ENCODE measurements at places on chromosomes 1 and 21.

DNA sequence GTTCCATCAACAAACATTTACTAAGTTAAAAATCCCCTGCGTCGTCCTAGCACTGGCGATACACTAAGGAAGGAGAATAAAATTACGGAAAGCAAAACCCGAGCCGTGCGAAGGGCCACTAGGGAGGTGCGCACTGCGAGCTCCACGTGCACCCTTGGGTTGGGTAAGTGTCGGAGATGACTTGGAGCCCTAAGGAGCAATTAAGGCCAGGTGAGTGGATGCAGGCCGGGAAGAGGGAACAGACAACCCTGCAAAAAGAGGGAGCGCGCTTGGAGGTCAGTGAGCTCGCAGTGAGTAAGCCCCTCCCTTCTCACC lies 704 bp downstream of the WDR4 start:
- peaks cover 21% of the 10 kb centered on the region for H3K36me3 ChIP-seq
- H3K27me3 ChIP-seq = no peaks in the 10 kb centered on the region
- peaks cover 15% of the 10 kb centered on the region for H3K4me1 ChIP-seq
- peak overlapping the region; percentile 86 for H3K4me3 ChIP-seq
- H3K27ac ChIP-seq = peak overlapping the region; percentile 83
- no peak for DNase-seq

DNA sequence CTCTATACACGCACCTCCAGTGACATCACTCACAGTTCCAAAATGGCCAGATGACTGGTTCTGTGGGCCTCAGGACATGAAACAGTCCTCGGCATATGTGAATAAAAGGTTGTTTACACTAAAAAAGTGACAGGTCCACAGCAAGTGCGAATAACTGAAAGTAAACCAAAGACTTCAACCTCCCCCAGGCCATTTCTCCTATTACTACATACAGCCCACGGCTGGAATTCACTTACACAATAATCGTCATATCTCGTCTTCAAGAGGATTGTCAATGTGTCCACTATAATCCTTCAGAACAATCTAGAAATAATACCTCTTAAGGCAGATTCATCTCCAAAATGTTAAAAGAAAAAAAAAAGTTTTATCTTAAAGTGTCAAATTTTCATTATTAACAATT lies 1.9 kb upstream of the PRDM15 start:
- no peak for DNase-seq
- H3K27me3 ChIP-seq = no peaks in the 10 kb centered on the region
- H3K4me1 ChIP-seq = peaks cover 11% of the 10 kb centered on the region
- H3K4me3 ChIP-seq = no peak overlapping the region

DNA sequence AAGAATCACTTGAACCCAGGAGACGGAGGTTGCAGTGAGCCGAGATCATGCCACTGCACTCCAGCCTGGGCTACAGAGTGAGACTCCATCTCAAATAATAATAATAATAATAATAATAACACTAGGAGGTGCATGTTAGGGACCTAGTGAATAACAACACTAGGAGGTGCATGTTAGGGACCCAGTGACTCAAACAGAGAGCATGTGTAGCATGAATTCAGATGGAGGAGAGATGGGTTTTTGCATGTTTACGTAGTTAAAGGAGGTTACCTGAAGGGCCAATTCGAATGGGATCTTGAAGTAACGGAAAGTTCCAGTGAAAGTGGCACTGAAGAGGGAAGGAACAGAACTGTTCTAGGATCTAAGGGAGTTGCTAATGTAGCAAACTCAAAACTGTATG lies 7.1 kb upstream of the KCNK1 start:
- H3K4me3 ChIP-seq = no peak overlapping the region
- peaks cover 9% of the 10 kb centered on the region for H3K27me3 ChIP-seq
- H3K36me3 ChIP-seq = no peaks in the 10 kb centered on the region
- no peaks in the 10 kb centered on the region for H3K4me1 ChIP-seq
- no peak for DNase-seq

GRCh38 chr1:44714532-44714931 lies 16.4 kb downstream of the RNU5D-1 start:
- no peaks in the 10 kb centered on the region for H3K4me1 ChIP-seq
- no peak overlapping the region for H3K27ac ChIP-seq
- DNase-seq = no peak

- H3K4me3 ChIP-seq = peak overlapping the region; percentile 6
- H3K27ac ChIP-seq = no peak overlapping the region
- peaks cover 32% of the 10 kb centered on the region for H3K4me1 ChIP-seq
- peaks cover 30% of the 10 kb centered on the region for H3K36me3 ChIP-seq
Measured at GRCh38 chr1:228377664-228378089, 29.0 kb downstream of the TRIM11 start.

GRCh38 chr1:150760013-150760412 lies 5.6 kb downstream of the CTSS start:
- H3K27ac ChIP-seq = no peak overlapping the region
- peaks cover 3% of the 10 kb centered on the region for H3K4me1 ChIP-seq
- H3K4me3 ChIP-seq = no peak overlapping the region
- no peak for DNase-seq

GRCh38 chr1:156947818-156948525 lies 27.5 kb downstream of the LRRC71 start:
- no peak for DNase-seq
- H3K4me3 ChIP-seq = no peak overlapping the region
- no peaks in the 10 kb centered on the region for H3K4me1 ChIP-seq
- no peaks in the 10 kb centered on the region for H3K27me3 ChIP-seq
- H3K36me3 ChIP-seq = peaks cover 92% of the 10 kb centered on the region
- H3K27ac ChIP-seq = no peak overlapping the region

DNA sequence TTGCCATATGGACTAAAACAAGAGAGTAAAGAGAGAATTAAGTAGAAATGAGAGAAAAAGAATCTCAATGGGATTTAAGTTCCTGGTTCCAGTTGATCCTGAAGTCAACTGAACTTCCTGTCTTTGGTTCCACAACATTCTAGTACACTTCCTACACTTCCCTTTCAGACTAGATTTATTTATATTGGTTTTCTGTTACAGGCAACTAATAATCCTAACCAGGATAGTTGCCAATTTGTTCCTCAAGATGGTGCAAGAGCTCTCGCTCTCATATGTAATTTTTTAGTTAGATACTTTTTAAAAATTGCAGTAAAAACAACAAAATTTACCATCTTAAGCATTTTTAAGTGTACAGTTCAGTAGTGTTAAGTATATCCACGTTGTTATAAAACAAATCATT lies 28.8 kb upstream of the TRIM45 start:
- H3K27ac ChIP-seq = no peak overlapping the region
- DNase-seq = no peak
- no peaks in the 10 kb centered on the region for H3K36me3 ChIP-seq
- no peak overlapping the region for H3K4me3 ChIP-seq
- H3K4me1 ChIP-seq = peaks cover 14% of the 10 kb centered on the region

DNA sequence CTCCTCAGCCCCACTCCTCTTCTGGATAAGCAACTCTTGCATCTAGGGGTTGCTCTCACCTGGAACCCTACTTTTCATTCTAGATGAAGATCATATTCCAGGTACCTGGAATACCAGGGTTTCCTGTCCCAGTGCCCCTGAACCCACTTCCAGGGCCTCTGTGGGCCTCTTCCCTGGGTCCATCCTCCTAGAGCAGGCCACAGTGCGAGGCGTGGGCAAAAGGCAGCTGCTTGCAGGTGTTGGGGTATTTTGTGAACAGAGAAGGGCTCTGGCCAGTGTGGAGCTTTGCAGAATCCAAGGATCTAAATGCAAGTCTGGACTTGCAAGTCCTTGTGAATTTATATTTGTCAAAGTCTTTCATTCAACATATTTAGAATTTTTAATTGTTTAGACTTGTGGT lies 240.4 kb upstream of the POU3F1 start:
- H3K4me3 ChIP-seq = no peak overlapping the region
- DNase-seq = no peak
- H3K4me1 ChIP-seq = peaks cover 1% of the 10 kb centered on the region
- H3K27me3 ChIP-seq = peaks cover 11% of the 10 kb centered on the region
- H3K27ac ChIP-seq = no peak overlapping the region
- no peaks in the 10 kb centered on the region for H3K36me3 ChIP-seq

DNA sequence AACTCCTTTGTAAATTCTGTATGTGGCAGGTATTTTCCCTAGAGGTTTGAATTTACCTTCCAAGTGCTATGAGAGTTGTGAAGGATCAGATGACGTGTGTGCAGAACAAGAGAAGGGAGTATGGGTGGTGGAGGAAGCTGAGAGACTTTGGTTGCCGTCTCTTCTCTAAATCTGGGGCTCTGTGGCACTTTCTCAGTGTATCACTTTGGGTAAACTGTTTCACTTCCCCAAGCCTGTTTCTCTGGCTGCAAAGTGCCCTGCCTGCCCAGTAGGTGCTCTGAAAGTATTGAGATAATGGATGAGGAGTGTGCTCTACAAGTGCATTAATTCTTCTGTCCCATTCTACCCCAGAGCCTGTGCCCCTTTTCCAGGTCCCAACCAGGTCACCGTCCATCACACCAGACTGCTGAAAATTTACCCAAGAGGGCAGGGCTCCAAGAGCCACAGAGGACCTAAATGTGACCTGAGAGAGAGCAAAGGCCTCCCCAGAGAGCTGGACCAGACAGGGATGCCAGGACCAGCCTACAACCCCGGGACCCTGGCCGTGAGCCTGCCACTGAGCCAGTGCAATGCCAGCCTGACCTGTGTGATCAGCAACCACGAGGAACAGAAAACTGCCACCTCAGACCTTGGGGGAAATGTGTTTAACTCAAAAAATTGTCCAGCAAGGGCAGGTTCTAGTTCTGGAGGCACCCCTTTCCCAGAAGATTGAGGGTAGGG lies 131.6 kb upstream of the ETV3 start:
- peak; percentile 2 for DNase-seq
- H3K4me3 ChIP-seq = no peak overlapping the region
- no peaks in the 10 kb centered on the region for H3K36me3 ChIP-seq
- H3K4me1 ChIP-seq = no peaks in the 10 kb centered on the region
- H3K27me3 ChIP-seq = peaks cover 8% of the 10 kb centered on the region

Data from muscle of leg (tissue), 16 donors.